ENCODE measurements at places on chromosomes 3 and 15.

DNA sequence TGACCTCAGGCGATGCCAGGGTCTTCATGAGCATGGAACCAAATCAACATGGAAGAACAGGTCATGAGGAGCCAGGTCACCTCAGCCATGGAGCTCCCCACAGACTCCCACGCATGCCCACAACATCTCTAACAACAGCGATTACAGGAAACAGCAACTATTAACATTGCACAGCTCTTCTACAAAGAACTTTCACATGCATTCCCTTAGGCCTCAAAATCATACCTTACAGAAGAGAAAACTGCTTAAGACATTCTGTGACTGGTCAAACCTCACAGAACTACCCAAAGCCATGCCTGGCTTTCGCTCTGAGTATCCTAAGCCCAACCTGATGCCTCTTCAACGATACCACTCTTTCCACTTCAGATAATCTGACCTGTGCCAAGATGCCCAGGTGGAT, 117.8 kb downstream of the OXNAD1 start:
- no peak for DNase-seq

DNA sequence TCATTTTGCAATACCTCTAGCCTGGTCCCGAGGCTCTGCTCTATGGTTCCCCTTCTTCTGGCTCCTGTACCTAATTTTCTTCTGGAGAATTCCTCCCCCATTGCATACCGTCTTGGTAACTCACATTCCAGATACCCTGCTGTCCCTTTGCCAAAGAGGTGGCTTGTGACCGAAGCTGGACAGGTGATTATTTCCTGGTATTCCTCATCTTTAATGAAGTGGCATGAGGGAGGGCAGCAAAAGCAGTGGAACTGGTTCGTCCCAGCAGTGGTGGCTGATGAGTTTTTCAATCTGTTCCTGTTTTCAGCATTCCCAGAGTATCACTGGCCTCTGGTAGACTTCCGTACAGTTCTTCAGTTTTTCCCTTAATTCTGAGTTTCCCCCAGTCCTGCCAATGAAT, 186.2 kb upstream of the CADPS start:
- no peak for DNase-seq

DNA sequence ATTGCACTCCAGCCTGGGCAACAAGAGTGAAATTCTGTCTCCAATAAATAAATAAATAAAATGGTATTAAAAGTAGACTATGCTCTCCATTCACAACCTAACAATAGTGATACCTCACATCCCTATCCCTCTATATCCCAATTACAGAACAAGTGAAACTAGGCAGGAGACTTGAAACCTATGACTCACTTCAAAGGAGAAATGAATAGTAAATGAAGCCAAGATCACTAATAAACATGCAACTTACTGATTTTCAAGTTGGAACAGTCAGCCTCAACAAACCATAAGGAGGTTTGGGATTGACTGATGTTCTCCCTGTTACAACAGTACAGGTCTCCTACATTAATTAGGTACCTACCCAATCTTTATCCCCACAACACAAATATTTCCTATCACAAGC, 103.4 kb downstream of the GSK3B start:
- DNase-seq: peak; percentile 56

- no peak for DNase-seq
These were observed 30.2 kb downstream of the ABI3BP start for GRCh38 chr3:100963041-100963440.

DNA sequence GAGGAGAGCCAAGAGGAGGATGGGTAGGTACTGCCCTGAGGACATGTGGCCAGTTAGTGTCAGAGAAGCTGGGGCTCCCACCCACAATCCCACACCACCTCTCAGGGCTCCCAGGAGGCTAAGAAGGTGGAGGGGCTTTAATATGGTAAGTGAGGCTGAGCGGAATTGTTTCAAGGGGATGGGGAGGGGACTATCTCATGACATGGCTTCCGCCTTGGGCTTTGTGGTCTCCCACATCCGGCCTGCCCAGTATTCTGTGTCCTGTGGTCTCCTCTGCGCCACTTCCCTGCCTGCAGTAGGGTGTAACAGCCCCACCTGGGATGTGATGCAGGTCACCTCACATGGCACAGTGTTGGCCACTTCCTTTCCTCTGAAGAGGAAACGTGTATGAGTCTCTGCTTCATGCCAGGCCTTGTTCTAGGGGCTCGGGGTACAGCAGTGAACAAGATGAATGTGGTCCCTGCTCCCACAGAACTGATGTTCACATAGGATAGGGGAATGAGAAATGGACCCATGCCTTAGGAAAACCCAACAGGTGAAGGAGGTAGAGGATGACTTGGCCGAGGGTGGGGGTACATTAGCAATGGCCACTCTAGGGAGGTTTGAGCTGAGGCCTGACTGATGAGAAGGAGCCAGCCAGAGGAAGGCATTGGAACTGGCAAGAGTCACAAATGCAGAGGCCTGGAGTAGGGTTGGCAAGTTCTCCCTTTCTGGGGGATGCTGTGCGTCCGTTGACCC, 3.2 kb downstream of the NEIL1 start:
- no peak for DNase-seq

- no peak for DNase-seq
These were observed 309.1 kb downstream of the KCNH8 start for GRCh38 chr3:19457449-19457848.

DNA sequence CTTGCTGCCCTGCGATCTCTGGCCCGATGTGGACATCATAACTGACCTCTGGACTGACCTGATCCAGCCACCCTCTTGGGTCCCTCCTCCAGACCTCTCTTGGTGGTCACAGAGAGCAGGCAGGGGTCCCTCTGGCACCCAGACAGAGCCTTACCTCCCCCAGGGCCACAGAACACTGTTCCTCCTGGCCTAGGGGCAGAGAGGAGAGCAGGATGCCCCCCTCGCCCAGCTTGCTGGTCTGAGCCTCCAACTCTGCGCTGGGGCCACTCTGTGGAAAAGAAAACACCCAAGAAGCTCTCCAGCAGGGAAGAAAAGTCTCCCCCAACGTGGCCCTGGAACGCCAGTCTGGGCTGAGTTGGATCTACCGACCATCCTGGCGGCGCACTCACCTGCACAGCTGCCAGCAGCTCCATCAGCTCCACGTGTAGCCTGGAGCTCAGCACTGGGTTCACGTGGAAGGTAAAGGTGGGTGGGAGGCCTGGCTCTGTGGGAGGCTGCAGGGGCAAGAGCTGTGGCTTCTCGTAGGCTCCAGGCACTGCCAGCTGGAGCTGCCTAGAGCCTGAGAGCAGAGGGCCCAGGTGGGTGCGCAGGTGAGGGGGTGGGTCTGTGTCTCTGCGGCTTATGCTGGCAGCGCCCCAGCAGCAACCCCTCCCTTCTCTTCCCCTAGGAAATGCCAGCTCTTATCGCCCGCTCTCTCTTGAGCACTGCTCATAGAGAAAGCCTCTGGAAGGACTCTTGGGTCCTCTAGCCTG, 6.0 kb downstream of the PLA2G4F start:
- DNase-seq: no peak

GRCh38 chr3:191959876-191960413, 499.0 kb downstream of the PYDC2 start:
- DNase-seq: peak; percentile 10

- DNase-seq: no peak
These were observed 6.4 kb downstream of the TLR9 start for GRCh38 chr3:52218937-52219650.

DNA sequence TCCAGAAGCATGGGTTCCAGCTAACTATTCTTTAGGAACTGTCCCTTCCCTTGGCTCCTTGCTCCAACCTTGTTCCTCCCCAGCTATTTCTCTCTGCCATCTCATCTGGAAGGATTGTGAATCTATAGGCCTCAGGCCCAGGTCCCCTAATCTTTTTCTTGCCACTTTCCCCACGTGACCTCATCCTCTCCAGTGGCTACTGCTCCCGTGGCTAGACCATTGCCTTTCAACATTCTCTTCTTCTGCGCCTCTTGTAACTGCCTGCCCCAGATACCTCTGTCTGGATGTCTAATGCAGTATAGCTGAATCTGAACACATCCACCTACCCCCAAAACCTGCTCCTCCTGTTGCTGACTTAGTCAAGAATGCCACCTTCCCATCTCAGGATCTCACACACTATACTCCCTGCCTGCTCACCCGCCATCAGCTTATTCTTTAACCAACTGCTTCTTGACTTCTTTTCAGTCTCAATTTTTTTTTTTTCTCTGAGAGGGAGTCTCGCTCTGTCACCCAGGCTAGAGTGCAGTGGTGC, 5.2 kb downstream of the GPX1 start:
- DNase-seq: no peak

DNA sequence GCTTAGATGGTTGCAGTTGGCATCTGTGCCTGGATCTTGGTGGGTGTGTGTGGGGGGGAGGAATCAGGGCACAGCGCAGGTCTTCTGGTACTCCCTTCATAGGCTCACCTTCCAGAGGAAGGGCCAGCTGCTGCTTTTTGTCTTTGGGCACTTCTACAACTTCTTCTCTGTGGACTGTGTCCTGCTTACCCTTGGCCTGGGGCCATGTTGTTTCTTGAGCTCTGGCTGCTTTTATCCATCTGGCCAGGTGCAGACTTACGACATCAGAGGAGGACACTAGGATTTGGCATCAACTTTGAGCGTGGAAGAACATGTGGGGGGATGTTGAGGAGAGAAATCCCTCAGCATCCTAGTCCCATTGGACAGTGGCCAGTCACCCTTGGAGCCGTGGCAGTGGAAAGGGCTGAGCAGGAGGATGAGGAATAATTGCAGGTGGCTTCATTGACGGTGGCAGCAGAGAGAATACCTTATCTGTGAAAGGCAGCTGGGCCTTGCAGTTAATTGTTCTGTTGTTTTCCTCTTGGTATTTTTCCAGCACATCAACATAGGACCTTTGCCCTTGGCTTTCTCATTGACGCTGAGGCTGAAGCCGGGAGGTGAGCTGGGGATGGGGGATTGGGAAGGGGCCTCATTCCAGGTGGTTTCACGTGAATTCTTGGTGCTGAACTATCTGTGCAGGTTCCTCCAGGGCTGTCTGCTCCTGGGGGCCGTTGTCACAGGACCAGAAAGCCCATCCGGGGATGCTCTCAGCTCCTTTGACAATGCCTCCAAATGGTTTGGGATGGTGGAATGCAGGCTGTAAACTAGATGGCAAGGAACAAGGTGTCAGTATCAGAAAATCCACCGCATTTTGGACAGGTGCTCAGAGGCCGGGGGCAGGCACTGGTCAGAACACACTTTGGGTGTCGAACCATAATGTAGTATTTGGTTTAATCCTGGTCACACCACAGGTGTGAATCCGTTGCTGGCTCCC, 9.7 kb downstream of the EPHB1 start:
- no peak for DNase-seq

DNA sequence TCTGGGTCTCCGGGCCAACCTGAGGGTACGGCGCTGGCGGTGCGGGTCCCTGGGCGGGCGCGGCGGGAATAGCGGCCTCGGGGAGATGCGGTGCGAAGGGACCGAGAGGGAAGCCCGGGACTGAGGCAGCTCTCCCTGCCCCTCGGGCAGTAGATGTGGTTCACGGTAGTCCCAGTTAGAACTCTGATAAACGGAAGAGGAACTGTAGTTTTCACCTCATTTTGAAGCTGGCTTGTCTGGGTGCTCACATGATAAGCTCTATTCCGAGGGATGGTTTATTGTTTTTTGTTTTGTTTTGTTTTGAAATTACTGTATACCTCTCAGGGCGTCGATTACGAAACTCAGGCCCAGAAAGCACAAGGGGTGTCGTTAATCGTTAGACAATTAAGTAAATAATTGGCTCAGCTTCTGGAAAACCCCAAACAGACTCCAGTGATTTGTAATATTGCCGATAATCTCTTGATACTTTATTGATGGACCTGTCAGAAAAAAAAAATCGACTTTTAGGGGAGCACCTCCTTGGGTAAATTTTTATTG, 413 bp downstream of the NUSAP1 start:
- DNase-seq: no peak

DNA sequence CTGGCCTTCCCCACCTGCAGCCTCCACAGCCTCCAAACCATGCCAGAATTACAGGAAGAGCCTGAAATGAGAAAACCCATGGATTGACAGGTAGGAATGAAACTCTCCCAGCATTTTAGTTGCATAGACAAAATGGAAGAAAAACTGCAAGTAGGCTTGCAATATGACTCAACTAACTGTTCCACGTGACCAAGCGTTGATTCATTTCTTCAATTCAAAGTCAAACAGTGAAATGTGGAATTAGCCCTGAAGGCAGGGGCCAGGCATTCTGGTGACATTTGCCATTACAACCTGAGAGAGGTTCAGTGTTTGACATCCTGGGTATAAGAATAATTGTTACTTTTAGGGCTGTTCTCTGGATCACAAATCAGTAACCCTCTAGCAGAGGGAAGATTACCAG, 676.5 kb upstream of the CFAP20DC start:
- DNase-seq: no peak

DNA sequence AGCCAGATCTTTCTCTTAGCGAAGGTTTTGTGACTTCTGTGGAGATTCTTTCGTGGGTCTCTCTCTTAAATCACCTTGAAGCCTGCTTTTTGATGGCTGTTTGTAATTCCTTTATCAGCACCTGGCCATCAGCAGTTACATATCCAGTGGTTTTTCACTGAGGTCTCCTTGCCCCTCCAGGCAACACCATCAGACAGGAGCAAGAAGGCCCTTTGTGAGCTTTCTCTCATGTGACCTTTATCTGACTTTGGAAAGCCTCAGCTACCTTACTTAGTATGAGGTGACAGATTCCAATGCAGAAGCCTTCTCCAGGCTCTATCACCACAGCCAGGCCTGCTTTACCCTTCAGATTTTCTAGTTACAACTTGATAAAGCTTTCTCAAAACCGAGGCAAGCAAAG, 30.0 kb upstream of the P3H2 start:
- DNase-seq: no peak

DNA sequence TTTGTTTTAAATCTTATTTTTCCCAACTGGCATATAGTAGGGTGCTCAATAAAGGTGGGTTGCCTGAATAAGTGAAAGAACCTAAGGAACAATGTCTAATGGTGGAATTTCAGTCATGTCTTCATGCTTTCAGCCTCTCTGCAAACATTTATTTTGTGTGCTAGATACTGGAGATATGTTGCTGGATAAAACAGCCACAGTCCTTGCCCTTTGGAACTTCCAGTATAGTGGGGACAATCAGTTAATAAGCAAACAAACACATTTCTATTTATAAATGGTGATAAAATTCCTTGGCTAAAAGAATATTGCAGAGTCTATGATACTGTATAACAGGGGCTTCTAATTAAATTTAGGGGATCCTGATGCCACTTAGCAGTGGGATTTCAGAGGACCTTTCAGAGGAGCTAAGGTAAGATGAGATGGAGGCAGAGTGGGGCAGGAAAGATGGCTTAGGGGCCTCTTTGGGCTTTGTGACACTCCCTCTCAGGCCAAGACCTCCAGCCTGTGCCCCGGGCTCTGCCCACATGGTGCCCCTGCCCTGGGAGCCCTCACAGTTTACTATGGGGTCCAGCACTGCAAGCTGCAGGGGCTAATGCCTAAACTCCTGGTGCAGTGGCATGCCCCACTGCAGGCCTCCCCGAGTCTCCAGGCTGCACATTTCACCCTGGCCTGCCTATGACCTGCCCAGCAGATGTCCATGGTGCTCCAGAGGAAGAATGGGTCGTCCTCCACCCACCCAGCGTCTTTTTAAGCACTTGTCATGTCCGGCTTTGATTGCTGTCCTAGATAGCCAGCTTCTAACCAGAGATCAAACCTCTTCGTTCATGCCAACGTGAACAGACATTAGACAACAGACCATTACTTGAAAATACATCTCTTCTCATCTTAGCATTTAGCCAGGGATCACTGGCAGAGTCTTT, 61.6 kb upstream of the PRR23C start:
- no peak for DNase-seq

- DNase-seq: no peak
These were observed 19.3 kb downstream of the IQSEC1 start for GRCh38 chr3:13053893-13054292.

- DNase-seq: peak; percentile 43
These were observed 30.2 kb downstream of the KCNAB1 start for GRCh38 chr3:156150434-156151066.

- DNase-seq: peak; percentile 39
These were observed 42.6 kb downstream of the PPCDC start for GRCh38 chr15:75065851-75066509.

GRCh38 chr3:25548836-25549235, 115.9 kb downstream of the TOP2B start:
- DNase-seq: peak; percentile 50

Measured in astrocyte (in vitro differentiated cells and primary cell).